GM23248 (cell line): ENCODE measurements at places on chromosomes 16 and 17. TPM values are rescaled to one million over a fixed set of nuclear protein-coding genes. Genes with fewer than 3 reads are reported as not detected.

DNA sequence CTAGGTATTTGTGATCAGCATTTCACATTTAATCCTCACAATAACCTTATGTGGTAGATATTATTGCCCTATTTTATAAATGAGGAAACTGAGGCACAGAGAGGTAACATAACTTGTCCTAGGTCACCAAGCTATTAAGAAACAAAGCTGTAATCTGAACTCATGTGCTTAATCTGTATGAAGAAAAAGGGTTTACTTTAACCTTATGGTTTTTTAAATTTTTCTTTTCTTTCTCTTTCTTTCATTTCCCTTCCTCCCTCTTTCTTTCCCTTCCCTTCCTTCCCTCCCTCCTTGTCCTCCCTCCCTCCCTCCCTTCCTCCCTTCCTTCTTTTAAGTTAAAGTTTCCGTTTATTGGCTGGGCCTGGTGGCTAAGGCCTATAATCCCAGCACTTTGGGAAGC, 105.2 kb upstream of the AMZ2 start:
- DNase-seq, result no peak

The CCDC40 gene
- polyA plus RNA-seq, result 2.3 and 2.4 TPM in 2 replicates

DNA sequence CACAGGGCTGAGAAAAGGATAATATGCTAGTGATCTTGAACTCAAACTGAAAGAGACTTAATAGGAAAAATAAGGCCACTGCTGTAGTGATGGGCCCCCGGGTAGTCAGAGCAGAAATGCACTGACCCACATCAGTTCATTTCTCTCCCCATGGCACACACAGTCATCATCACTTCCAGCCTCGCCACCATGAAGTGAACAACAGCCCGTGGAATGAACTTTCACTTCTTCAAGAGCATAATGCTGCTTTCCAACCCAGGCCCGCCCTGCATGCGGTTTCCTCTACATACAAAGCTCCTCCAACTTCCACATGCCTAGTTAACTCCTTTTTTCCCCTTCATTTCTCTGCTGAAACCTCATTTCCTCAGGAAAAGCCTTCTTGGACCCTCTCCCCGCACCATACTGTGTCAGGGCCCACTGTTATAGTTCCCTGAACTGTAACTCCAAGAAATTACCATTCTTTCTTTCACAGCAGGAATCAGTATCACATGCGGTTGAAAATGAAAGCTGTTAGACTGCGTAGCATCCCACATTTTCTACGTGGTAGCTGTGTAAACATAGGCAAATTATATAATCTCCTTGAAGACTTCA, 65.8 kb upstream of the SMIM36 start:
- peak; percentile 92 for DNase-seq

The RHOT2 gene
- polyA plus RNA-seq, result 65.1 and 70.0 TPM in 2 replicates

DNA sequence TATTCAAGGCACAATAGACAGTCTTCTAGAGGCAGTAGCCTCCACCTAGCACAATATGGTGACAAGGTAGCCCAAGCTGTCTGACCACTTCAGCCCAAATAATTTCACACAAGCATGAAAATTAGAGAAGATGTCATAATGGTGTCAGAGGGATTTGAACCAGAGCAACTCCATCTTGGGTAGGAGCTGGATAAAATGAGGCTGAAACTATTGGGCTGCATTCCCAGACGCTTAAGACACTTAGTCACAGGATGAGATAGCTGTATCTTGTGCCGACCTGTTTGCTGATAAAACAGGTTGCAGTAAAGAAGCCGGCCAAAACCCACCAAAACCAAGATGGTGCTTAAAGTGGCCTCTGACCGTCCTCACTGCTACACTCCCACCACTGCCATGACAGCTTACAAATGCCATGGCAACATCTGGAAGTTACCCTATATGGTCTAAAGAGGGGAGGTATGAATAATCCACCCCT, 192.6 kb downstream of the CPPED1 start:
- DNase-seq, result no peak

The UTS2R gene
- polyA plus RNA-seq, result not detected in 2 replicates

DNA sequence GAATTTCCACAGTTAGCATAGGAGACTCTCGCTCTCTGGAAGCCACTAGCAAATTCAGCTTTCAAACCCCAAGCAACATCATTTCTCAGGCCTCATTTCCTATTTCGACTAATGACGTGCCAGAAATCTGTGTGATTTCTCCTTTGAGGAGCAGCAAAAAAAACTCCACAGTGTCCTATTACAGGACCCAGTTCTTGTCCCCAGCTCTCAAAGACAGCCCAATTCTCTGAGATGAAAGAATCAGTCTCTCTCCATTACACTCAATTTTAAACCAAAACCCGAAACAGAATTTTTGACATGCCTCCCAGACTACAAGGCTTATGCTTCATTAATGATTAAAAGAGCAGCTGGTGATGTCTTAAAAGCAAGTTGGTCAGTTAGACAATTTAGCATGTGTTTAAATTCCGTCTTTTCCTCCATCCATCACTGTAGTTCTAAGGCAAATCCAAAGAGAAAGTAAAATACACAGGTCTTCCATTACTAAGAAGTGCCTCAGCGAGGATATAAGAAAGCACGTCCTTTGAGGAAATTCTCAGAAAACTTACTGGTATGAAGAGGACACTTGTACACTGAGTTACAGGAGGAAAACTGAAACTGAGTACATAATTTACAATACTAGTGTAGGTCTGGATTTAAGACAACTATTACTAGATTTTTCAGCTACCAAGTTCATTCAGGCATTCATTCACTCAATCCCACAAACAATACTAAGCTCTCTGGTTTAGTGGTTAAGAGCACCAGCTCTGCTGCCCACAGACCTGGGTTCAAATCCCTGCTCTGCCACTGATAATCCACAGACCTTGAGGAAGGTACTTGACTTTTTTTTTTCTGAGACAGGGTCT, 12.5 kb downstream of the TOM1L2 start:
- DNase-seq, result peak; percentile 65

GRCh38 chr16:54696522-54696921, 234.1 kb upstream of the IRX5 start:
- no peak for DNase-seq

GRCh38 chr17:34641368-34641767, 62.0 kb downstream of the TMEM132E start:
- DNase-seq, result no peak

DNA sequence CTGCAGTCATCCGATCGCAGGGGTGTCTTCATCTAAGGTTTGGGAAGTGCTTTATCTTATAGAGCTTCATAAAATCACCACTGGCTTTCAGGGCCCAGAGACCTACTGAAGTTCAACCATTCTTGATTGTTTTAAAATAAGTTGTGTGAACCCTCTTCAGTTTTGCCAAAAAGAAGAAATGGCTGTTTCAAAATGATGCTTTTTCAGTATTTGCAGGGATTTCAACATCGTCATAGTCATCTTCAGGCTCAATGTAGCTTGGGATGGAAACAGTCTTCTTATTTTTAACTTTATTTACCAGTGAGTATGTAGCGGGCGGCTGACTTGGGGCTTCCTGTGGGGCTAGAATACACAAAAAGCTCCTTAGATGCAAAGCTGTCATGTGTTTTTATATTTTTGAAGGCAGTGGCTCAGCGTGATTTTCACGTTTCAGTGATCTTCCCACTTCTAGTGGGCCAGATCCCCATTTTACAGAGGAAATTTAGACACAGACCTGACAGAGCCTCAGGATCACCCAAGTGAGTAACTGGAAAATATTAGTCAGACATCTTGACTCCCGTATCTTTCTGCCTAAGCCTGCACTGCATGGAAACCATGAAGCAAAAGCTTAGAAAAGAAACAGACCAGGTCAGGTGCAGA, 19.1 kb upstream of the ZNF594 start:
- DNase-seq, result peak; percentile 9

DNA sequence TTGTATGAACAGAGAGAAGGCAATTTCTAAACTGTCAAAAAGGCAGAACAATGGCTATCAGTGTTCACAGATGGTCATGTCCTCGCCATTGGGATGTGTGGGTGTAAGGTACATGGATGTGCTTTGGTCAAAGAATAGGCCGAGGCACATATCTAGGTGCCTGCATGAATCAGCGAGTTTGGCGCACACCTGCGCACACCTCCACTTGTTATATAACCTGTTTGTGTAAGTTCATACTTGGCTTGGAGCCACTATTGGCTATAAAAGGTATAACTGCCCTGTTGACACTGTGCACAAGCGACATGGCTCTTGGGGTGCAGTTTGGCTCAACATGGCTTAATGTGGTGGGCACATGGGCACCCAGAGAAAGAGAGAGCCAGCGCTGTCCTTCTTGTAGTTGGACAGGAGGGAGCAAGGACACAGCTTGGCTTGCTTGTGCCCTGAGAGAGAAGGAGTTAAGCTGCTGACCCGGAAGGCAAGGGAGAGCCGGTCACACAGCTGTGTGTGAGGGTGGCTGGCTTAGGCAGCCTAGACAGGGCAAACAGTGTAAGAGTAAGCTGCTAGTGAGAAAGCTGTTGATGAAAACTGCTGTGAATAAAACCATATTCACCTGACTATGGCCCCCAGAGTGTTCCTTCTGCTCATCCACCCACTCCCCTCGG, 499.1 kb downstream of the KCNJ2 start:
- no peak for DNase-seq
